Fibroblast of skin of back (primary cell): ENCODE measurements at places on chromosomes 16 and 17.

DNA sequence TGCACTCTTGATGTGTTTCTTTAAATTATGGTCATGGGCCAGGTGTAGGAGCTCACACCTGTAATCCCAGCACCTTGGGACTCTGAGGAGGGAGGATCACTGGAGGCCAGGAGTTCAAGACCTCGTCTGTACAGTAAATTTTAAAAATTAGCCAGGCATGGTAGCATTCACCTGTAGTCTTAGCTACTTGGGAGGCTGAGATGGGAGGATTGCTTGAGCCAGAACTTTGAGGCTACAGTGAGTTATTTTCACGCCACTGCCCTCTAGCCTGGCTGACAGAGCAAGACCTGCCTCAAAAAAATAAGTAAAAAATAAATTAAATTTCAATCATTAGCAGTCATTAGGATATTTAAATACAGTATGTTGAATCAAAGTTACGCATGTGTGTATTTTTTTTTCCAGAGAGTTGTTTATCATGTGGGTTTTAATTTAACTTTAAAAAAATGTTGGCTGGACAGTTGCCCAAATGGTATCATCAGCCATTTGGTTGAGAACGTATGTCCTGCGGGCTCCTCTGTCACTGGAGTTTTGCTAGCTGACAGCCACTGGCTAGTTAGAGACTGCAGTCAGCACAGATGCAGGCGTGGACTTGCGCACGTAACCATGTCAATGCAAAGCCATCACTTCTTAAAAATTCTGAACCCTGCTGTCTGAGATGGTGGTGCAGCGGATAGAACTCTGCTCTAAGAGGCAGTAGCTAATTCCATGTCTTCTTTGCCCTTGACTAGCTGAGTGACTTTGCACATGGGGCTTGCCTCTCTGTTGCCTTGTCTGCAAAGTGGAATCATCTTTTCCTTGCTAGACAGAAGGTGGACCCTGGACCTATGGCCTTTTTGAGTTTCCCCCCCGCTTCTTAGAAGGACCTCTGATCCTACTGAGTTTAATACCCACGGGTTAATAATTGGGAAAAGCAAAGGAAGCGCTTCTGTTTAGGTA, 40.0 kb downstream of the MAPT start:
- no peak for DNase-seq

DNA sequence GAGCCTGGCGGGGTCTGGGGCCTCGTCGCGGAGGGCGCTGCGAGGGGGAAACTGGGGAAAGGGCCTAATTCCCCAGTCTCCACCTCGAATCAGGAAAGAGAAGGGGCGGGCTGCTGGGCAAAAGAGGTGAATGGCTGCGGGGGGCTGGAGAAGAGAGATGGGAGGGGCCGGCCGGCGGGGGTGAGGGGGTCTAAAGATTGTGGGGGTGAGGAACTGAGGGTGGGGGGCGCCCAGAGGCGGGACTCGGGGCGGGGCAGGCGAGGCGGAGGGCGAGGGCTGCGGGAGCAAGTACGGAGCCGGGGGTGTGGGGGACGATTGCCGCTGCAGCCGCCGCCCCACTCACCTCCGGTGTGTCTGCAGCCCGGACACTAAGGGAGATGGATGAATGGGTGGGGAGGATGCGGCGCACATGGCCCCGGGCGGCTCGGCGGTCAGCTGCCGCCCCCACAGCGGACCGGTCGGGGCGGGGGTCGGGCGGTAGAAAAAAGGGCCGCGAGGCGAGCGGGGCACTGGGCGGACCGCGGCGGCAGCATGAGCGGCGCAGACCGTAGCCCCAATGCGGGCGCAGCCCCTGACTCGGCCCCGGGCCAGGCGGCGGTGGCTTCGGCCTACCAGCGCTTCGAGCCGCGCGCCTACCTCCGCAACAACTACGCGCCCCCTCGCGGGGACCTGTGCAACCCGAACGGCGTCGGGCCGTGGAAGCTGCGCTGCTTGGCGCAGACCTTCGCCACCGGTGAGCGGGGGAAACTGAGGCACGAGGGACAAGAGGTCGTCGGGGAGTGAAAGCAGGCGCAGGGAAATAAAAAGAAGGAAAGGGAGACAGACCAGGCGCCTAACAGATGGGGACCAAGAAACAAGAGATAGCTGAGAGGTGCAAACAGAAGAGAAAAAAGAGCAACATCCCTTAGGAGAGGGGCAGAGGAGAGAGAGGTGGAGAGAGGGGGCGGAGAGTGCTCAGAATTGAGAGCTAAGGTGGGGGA, at the start of gene PNMT:
Gene PNMT (plus strand): TSS at position 509 of the 980 bp plus-strand sequence. CDS start 23 bp downstream, at position 532.
- DNase-seq: peak; percentile 51

GRCh38 chr16:81647527-81647926, 131.6 kb upstream of the PLCG2 start:
- peak; percentile 89 for DNase-seq

DNA sequence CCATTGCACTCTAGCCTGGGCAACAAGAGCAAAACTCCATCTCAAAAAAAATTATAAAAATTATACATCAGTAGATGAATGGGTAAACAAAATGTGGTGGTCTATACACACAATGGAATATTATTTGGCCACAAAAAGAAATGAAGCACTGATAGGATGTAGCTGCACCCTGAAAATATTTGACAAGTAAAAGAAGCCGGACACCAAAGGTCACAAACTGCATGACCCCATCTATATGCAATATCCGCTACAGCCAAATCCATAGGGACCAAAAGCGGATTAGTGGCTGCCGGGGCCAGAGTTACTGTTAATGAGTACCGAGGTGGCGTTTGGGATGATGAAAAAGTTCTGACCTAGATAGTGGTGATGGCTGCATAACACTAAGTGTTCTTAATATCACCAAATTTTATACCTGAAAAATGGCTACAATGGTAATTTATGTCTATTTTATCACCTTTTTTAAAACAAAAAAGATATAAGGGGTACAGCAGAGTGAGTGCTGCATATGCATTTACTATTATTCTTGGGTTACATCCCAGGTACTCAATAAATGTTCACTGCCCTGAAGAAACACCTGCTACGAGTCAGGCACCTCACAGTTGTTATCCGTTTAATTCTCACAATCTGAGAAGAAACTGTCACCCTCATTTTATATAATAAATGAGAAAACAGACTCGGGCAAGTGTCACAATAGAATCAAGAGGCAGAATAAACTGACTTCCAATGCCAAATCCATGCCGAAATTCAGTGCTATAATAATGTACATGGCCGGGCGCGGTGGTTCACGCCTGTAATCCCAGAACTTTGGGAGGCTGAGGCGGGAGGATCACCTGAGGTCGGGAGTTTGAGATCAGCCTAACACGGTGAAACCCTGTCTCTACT, 807 bp upstream of the HBQ1 start:
- DNase-seq: no peak

DNA sequence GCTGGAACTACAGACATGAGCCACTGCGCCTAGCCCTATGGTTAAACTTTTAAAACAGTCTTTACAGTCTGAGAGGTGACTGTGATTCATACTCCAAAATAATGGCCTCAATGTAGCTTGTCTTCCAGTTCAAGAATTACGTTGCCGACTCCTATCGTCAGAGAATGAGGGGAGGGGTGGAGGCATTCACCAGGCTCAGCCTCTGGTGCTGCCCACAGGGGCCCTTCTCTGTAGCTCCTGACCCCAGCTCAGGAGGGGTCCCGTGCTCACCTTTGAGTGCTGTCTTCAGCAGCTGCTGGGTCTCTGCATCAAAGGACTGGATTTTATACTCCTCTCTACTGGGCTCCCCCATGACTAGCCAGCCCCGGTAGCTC, 1.2 kb downstream of the MIF4GD start:
- DNase-seq: no peak

DNA sequence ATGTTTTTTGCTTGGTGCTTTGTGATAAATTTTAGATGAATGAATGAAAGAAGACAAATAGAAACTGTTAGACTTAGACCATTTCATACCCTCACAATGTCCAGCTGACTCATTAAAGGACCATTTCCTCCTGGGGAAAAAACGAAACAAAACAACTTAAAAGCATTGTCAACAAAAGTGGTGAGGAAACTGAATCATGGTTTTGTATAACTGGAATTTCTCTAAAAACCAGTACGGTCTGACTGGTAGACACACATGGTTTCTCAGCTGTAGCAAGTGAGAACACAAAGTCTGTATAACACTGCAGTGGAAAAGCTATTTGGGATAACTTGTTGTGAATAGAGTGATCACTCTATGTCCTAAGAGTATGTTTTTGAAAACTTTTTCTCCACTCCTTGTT, 5.3 kb upstream of the DDX52 start:
- DNase-seq: peak; percentile 83

GRCh38 chr16:47061204-47061603, 82.5 kb downstream of the NETO2 start:
- DNase-seq: no peak

- peak; percentile 98 for DNase-seq
These were observed 19.0 kb downstream of the CENPX start for GRCh38 chr17:82003411-82004381.

- DNase-seq: peak; percentile 62
These were observed 29.0 kb downstream of the GLG1 start for GRCh38 chr16:74577882-74578366.

DNA sequence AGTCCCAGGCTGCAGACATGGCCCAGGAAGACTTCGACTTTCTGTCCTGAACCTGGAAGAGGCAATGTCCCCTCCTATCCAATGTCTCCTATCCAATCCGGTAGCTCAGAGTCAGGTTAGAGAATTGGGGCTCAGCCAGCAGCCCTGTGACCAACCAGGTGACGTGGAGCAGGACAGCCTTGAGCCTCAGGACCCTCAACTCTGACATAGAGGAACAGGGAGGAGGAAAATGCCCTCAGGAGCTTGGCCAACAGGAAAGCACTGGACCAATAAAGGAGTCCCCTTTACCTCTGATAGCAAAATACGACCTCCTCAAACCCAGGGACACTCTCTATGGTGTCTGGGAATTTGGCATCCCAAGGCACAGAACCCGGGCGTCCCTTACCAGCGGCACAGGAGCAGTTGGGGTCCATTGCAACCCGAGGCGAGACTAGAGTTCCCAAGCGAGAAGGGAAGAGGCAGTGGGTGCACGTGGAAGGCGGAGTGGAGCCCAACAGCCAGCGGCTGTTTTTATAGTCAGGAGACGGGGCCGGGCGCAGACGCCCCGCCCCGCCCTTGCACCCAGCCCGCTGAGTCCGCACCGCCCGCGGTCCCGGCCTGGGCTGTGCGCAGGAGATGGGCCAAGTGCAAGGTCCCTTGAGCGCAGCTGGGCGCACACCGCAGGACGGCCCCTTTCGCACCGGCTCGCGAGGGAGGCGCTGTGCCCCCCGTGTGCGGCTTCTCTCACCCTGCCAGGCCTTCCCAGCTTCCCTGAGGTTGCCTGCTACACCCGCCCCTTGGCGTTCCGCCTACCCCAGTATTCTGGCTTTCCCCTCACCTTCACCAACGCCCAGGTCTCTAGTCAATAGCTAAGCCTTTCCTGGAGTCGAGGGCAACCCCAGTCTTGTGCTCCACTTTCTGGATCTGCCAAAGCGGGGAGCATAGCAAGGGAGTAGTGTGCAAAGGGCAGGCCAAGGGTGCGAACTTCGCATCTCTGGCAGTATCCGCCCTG, at the start of gene MT1G:
Gene MT1G (minus strand): TSS at position 485 of the 991 bp plus-strand sequence. CDS start 72 bp downstream, at position 413.
- DNase-seq: peak; percentile 23

DNA sequence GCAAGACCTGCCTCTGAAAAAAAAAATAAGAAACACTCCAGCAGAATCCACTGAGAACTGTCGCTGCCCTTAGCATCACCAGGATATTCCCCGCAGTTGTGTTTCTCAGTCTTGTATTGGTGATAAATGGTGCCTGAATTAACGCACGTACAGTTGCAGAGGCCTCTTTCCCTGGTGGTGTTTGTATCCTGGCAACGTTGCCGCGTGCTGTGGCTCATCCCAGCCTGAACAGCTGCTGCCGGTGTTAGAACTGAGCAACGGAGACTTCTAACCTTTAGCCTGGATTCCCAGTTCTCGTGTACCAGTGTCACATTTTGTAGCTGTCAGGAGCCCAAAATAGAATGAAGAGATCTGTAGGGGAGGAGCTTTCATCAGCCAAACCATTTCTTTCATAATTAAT, 4.8 kb downstream of the MLYCD start:
- no peak for DNase-seq

DNA sequence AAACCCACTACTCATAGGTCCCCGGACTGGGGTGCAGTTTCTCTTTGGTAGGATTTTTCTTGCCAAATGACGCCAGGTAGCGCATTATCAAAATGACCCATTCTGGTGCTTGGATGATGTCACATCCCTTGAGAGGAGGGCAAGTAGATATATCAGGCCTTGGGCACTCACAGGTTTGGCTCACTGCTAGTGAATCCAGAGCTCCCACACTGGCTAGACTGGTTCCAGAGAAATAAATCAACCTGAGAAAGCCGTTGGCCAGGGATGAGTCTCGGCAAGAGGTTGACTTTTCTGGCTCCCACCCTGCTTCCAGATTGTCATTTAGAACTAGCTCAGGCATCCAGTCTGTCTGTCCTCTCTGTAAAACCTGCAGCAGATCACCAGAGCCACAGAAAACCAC, 188.4 kb upstream of the MAF start:
- no peak for DNase-seq

DNA sequence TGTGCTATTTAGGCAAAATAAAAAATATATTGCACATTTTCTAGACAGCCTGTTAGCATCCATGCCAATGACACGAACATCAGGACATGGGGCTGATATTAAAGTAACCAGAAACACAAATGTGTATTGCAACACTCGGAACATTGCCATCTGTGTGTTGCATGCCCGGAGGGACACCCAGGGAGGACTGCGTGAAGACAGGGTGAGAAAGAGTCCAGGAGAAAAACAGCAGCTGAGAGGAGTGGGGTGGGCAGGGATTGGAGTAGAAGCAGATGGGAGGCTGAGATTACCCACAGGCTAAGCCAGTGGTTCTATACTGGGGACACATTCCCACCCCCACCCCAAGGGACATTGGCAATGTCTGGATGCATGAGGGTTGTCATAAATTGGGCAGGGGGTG, 114.8 kb downstream of the GRIN2A start:
- no peak for DNase-seq

GRCh38 chr17:77409282-77410161, 268.8 kb downstream of the SEC14L1 start:
- DNase-seq: peak; percentile 90

DNA sequence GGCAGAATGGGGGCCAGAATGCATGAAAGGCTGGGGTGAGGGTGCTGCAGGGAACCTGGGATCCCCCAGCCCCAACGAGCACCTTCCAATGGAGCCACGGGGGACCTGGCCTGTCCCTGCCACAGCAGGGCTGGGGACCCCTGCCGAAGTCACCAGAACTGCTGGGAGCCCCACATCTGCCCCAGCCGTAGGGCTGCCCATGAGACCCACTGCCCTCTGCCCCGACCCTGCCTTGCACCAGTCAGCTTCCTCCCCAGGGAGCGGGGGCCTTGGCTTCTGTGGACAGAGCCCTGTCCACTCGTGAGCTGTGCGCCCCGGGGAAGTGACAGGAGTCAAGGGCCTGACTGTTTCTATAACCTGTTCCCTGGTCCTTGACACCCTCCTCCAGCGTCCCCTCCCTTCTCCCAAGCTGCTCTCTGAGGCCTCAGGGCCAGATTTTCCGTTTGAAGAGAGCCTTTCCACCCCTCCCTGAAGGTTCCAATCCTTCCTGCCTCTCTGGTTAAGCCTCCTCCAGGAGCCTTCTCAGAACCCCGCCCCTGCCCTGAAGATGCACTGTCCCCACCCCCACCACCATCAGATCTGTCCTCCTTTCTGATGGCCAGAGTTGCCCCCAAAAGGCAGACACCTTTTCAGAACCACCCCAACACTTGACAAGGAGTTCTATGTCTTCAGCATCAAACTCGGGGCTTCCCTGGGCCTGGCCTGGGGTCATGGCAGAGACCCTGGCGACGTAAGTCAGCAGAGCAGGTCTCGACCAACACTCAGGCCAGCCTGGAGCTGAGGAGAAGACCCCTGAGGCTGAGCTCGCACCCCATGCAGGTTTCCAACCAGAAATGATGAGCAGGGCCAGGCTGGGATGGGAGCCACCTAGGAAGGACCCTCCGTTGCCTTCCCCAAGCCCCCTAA, 10.7 kb upstream of the PRR29 start:
- DNase-seq: no peak
